Lower leg skin (tissue), 4 donors: ENCODE measurements at places on chromosomes 2 and 18. TPM values are rescaled to one million over a fixed set of nuclear protein-coding genes. Genes with fewer than 3 reads are reported as not detected.

GRCh38 chr2:128367601-128368359, 49.1 kb upstream of the HS6ST1 start:
- DNase-seq = no peak

Gene KIF5C
- total RNA-seq = 0.99 TPM

- DNase-seq = no peak
Observed at GRCh38 chr2:857081-857480, 93.6 kb upstream of the SNTG2 start.

- no peak for DNase-seq
Observed at GRCh38 chr2:133400411-133400810, 167.9 kb downstream of the NCKAP5 start.

- no peak for DNase-seq
Observed at GRCh38 chr2:157428500-157429175, 15.3 kb downstream of the CYTIP start.

GRCh38 chr2:72544554-72544953, 281.3 kb downstream of the EXOC6B start:
- no peak for DNase-seq

Gene CABLES1
- 25.0 TPM for total RNA-seq

DNA sequence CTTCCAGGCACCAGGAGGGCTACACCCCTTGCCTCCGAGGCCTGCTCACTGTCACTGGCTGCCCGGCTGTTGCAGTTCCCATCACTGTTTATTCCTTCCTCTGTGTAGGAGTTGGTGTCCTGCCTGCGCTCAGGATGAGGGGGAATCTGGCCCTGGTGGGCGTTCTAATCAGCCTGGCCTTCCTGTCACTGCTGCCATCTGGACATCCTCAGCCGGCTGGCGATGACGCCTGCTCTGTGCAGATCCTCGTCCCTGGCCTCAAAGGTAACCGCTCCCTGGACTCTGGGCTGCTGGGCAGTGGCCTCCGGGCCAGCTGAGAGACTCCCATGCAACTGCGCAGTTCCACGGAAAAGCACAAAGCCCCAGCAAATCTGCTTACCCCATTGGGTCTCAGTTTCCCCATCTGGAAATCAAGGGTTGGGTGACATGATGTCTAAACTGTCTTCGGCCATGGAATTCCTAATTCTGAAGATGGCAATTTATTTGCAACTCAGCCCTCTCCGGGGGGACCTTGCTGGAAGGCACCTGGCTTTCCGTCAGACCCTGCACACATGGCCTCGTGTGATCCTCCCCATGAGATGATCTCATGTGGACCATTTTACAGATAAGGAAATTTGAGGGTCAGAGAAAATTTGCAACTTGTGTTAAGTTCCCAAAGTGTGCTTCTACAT, 9.4 kb downstream of the COLEC11 start:
- DNase-seq = peak; percentile 17
